ENCODE measurements at places on chromosomes 2 and 18.

DNA sequence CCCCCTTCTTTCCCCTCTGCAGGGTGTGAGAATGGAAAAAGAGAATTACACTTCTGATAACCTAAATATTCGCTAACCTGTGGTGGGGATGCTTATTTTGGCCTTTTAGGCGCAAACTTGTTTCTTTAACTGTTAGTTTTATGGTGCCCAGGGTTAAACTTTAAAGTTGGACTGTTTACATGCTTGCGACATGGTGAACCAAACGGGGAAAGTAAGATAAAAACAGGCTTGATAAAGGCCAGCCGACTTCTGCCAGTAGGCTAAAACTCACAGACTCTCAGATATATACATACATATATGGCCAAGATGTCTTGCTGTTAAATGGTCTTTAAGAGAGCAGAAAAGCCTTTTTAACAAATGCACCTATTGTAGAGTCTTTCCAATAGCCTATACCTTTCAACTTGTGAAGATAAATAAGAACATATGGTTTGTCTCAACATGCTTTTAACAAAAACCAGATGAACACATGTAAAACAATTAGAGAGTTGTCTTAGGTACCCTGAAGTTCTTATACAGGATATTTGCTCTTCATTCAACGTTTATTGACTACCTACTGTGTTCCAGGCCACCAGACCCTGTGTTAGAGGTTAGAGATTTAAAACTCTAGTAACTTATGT is 29.0 kb downstream of the PRKCE start:
- DNase-seq, result no peak

DNA sequence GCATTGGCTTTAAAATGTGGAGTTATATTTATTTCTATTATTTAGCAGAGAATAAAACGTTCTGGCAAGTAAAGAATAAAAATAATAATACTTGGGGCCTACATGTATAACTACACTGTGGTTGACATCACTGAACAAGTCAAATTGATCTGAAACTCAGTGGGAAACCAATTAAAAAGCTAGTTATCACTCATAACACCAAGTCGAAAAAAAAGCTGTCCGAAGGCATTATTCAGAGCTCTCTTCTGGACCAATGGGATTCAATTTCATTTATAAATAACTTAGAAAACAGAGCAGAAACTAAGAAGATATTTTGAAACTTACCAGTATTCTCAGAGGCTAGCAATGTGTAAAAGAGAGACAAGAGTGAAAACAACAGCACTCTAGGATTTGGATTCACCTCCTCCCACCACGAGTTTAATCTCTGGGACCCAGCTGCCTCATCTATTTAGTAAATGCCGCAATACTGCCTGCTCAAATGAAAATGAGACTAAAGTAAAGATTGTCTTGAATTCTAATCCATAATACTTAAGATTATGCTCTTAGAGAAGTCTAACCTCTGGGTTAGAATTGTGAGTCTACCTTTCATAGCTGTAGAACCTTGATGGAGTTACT is 128.4 kb downstream of the NBAS start:
- no peak for DNase-seq

DNA sequence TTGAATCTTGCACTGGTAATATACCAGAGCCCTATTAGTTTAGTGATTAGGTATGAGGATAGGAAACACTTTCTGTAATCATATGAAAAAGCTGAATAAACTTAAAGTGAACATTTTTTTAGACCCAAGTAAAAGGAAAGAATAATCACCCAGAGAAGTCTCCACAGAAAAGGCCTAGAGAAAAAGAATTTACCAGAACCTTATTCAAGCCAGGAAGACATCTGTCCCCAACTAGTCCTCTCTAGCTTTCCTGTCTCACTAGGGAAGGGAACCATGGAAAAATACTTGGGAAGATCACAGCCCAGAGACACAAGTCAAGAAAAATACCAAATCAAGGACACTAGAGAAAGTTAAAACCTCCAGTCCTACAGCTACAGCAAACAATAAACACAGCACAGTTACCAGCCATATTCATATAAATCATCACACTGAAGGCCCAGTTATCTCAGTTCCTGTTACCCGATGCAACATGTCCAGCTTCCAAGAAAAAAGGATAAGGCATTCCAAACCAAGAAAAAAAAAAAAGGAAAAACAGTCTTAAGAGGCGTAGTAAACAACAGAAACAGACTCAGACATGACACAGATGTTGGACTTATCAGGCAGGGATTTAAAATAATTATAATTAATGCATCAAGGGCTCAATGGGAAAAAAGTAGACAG is 461.5 kb downstream of the IRS1 start:
- no peak for DNase-seq

GRCh38 chr18:57603871-57604270 is 17.4 kb upstream of the FECH start:
- no peak for DNase-seq

GRCh38 chr2:23320058-23320457 is 64.9 kb upstream of the KLHL29 start:
- no peak for DNase-seq

DNA sequence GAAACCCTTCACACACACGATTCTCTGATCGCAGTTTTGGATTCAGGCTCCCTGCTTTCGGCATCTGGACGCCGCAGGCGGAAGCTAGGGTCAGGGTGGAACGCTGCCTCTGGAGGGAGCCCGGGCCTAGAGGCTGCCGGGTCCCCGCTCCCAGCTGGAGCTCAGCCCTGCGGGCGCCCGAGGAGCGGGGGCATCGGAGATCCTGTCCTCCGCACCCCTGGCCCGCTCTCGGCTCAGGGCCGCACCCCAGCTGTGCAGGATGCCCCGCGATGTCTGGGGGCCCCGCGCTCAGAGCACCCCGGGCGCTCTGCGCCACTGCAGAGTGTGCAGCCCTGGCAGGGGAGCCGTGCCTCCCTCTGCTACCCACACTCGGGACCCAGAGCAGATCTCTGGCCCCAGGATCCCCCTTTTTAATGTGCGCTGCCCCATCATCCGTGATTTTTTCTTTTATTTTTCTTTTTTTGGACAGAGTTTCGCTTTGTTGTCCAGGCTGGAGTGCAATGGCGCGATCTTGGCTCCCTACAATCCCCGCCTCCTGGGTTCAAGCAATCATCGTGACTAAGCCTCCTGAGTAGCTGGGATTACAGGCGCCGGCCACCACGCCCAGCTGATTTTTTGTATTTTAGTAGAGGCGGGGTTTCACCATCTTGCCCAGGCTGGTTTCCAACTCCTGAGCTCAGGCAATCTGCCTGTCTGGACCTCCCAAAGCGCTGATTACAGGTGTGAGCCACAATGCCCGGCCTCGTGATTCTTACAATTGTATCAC is 54.8 kb upstream of the TUBA3E start:
- no peak for DNase-seq

- DNase-seq, result peak; percentile 83
These were observed at the start of gene ZEB2 for GRCh38 chr2:144519934-144520731. Gene ZEB2 (minus strand): TSS chr2:144520119. CDS start chr2:144517350, 2,769 bp downstream.

- no peak for DNase-seq
These were observed 355.1 kb upstream of the ZC3H15 start for GRCh38 chr2:186130748-186131641.

- DNase-seq, result peak; percentile 35
These were observed 43.1 kb downstream of the INPP4A start for GRCh38 chr2:98487806-98488189.

- DNase-seq, result no peak
These were observed 39.7 kb downstream of the SH3YL1 start for GRCh38 chr2:223971-224760.

DNA sequence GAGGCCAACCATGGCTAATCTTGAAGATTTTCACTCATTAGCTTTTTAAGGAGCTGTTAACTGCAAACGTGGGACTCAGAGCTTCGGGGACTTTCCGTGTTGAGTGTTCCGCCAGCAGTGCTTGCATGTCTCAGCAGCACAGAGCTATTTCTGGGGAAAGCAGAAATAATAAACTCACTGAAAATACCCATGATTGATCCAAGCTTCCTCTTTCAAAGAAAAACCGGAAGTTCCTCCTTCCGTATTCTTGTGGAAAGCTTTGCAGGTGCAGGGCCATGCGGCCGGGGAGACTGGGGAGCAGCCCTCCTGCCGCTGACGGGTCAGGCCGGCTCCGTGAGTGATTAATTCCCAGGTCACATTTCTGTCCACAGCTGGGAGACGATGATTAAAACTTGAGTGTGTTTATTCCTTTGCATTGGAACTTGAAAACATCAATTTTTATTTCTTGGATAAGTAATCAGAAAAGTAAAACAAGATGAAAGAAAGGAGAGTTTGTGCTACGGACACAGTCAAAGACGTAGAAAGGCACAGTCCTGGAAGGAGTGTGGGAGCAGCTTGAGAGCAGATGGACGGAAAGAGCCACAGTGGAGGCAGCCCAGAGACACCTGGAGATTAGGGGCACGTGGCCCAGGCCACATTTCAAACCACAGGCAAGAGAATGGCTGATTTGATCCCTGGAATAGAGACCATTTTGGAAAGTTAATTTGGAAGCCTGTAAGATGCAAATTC is 54.2 kb upstream of the CTDP1 start:
- DNase-seq, result peak; percentile 77

GRCh38 chr2:171712051-171712450 is 24.8 kb downstream of the DYNC1I2 start:
- no peak for DNase-seq

DNA sequence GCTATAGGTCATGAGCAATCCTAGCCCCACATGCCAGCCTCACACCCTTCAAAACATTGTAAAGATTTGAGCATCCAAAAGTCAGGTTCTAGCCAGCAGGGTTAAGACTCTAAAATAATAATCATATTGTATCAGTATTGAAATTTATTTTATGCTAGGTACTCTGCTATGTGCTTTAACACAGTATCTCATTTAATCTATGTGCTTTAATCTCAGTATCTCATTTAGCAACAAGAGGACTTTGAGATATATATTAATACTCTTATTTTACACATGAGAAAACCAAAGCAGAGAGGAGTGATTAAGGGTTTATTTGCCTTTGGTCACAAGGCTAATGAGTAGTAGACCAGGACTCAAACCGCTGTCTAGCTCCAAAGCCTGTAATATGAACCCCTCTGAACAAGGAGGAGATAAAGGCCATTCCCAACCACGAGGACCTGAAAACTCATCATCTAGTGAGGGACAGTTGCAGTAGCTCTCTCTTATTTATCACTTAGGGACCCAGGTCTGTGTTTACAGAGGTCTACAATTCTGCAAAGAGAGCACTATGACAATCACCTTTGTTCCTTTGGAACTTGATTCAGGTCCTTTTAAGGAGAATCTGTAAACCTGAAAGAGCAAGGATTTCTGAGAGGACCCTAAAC is 116.5 kb upstream of the SERTAD2 start:
- DNase-seq, result no peak

DNA sequence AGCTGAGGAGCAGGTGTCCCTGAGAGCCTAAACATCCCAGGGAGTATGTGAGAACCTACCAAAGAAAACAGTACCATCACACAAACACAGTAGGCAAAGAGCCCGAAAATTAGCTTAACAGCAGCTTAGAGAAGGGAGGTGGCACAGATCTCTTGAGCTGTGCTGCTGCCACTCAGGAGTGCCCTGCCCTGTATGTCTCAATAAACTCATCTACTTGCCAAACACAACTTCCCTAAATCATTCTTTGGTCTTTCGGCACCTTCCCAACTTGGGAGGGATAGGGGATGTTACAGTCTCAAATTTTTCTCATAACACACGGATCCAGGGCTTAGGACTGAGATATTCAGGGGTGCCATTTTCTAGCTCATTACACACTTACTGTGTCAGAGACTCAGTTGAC is 45.3 kb upstream of the C1D start:
- DNase-seq, result no peak

- no peak for DNase-seq
These were observed 62.6 kb downstream of the MARCO start for GRCh38 chr2:119004602-119005001.

DNA sequence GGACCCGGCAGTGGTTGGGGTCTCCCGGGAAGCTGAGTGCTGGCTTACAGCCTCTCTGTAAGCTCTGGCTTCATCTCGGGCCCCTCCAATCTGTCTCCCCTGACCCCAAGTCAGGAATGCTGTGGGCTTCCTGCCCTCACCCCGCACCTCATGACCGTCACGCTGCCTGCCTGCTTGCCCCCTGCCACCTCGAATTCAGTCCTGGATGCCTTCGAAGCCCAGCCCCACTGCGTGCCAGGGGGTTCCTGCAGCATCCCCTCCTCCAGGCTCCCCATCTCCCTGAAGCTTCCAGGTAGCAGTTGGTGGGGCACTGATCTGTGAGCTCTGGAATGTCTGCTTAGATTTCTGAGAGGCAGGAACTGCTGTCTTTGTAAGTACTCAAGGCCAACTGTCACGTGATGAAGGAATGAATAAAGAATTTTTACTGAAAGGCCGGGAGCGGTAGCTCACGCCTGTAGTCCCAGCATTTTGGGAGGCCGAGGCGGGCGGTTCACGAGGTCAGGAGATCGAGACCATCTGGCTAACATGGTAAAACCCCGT is 6.5 kb downstream of the CLHC1 start:
- no peak for DNase-seq

- no peak for DNase-seq
These were observed 22.7 kb downstream of the TRAPPC8 start for GRCh38 chr18:31920277-31920676.

GRCh38 chr18:59951591-59951990 is 51.8 kb downstream of the PMAIP1 start:
- DNase-seq, result no peak

DNA sequence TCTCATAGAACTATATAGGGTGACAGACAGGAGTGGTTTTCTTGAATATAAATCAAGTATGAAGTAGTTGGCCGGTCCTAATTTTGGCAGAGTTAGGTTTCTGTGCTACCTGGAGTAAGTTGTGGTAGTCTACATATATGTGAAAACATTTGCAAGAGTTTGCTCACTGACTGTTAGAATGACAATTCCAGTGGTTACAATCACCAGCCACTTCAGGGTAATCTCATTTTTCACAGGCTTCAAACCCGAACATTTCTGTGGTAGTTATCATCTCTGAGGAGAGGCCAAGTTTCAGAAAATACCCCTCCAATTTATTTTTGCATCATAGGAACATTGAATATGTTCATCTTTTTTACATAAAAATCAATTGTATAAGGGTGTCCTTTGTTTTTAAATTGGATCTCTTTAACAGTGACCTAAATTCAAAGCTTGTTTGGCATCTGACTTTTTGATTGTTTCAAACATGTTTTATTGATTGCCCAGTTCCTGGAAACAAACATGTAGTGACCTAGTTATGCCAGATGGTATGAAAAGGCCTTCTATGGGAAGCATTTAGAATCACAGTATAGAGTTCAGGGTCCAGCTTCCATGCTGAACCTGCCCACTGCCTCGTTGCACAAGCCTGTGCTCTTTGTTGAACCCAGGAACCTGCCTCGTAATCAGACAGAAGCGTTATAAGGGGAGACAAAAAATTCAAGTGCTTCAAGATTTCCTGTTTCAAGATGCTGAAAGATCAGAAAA is 250.6 kb downstream of the LTBP1 start:
- DNase-seq, result no peak

All from spleen (tissue), 13 donors.